ENCODE measurements at places on chromosomes 7 and 10.

GRCh38 chr7:36942955-36943354, 218.7 kb upstream of the AOAH start:
- no peak for DNase-seq

- no peak for DNase-seq
Measured at GRCh38 chr7:2576742-2577491, 18.1 kb downstream of the IQCE start.

- DNase-seq, result no peak
Measured at GRCh38 chr7:92749327-92749755, 87.0 kb downstream of the CDK6 start.

- DNase-seq, result no peak
Measured at GRCh38 chr7:111172564-111173257, 81.8 kb downstream of the LRRN3 start.

GRCh38 chr7:21318916-21319270, 109.0 kb upstream of the SP4 start:
- DNase-seq, result peak; percentile 63

- no peak for DNase-seq
Measured at GRCh38 chr10:102744374-102745051, 765 bp downstream of the WBP1L start.

- no peak for DNase-seq
Measured at GRCh38 chr7:184294-185264, 7.8 kb upstream of the FAM20C start.

- DNase-seq, result no peak
Measured at GRCh38 chr7:152872745-152873118, 113.2 kb downstream of the ACTR3B start.

- no peak for DNase-seq
Measured at GRCh38 chr7:16431646-16432424, 10.5 kb upstream of the CRPPA start.

DNA sequence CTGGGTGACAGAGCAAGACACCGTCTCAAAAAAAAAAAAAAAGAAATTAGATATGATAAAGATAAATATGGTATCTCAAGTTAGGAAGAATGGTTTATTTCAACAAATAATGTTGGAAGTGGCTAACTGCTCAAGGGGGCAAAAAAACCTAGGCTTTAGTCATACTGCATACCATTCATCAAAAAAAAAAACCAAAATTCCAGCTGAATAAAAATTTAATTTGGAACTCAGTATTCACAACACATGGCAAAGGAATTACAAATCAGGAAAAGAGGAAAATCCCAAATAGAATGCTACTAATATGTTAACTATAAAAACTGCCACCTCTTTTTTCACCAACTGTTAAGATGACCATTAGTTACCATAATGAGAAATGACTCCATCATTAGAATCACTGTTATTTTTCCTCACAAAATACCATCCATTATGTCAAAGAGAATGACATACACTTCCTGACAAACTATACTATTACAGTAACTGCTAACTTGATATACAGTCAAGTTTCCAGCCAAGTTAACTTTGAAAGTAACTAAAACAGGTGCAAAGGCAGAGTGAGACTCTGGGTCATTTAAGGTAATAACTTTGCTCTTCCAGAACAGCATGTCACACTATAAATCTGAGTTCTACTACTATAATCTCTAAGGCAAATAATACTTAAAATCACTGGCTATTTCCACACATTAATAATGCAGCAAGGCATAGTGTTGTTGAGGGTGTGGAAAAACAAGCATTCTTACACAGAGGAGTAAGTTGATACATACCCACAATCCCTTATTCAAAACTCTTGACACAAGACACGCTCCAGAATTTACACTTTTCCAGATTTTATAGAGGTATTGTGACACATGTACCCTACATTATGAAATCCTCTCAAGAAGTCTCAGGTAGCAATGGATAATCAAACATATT, 10.2 kb downstream of the KBTBD2 start:
- no peak for DNase-seq

DNA sequence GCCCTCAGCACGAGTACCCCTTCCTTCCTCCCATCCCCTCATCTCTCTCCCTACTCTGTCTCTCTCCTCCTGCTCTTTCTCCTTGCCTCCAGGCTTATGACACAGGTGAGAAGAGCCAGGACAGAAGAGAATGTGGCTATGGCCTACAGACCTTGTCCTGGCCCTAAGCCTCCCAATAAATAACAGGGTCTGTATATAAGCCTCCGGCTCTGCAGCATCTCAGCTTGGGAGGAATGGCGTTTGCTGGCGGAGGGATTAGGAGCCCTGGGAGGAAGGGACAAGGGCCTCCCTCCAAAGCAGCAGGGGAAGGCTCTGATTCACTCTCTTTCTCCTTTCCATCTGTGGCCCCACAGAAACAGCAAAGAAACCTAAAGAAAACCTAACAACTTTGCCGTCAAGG, 45.8 kb downstream of the COL13A1 start:
- DNase-seq, result no peak

DNA sequence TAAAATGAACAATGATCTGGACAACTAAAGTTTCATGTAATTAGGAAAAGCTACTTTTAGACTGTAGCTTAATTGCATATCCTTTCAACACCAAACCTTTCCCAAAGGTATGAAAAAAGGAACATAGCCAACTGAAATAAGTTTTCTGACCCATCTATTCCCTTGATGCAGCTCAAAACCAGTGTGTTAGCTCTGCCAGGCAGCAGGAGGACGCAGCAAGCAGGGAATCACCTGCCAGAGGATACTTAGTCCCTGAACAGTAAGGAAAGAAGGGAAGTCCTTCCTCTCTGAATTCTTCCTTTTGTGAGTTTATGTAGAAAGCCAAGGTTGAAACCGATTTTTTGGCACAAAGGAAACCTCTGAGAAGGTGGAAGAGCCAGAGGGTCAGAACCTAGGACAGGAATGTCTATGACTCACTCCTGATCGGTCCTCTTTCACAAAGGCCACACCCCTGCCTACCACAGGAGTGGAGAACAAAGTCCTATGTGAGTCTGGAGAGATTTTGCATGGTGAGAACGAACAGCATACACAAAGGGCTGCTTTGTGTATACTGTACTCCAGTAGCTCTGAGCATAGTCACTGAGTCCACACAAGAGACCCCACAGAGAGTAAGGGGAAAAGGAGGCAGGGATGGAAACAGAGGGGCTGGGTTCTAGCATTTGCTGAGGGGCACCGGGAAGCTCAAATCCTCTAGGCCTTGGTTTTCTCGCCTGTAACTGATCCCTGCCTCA, 68.8 kb upstream of the GSDME start:
- DNase-seq, result no peak

DNA sequence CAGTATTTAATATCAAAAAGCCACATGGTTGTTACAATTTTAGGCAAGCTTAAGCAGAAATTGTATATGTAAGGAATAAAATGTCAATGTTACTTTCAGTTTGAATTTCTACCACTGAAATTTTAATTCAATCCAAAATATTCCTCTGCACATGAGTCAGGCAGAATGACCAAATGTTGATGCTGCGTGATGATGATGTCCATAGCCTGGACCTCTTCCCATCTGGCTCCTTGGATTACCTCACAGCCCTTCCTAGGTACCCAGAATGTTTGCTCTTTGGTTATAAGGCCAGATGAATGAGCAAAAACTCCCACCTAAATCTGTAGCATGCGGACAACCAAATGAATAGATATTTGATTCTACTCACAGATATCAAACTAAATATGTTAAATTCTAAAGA, 258.3 kb upstream of the IMMP2L start:
- DNase-seq, result no peak

GRCh38 chr7:15783987-15784693, 97.7 kb upstream of the MEOX2 start:
- no peak for DNase-seq

DNA sequence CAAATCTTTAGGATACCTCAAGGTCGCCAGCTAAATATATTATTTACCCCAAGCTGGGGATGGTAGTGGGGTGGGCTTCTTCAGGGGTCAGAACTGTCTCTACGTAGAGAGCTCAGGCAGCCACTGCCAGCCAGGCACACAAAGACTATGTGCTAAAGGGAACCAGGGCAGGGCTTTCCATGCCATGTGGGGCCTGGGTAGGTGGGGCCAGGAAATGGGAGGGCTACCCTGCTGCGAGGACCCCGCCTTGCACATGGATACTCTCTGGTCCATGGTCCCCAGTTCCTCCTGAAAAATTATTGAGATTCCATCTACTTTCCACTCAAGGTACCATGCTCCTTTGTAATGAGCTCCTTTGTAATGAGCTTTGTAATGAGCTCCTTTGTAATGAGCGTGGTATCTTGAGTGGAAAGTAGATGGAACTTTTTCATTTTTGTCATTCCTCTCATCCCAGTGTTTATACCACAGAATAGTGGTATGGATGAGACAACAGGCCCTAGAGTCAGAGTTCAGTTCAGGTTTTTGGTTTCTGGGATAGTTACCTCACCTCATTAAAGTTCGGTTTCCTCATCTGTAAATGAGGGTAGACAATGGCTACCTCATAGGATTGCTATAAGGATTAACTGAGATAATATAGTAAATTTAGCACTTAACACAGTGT, 5.8 kb downstream of the SYNPO2L start:
- no peak for DNase-seq

DNA sequence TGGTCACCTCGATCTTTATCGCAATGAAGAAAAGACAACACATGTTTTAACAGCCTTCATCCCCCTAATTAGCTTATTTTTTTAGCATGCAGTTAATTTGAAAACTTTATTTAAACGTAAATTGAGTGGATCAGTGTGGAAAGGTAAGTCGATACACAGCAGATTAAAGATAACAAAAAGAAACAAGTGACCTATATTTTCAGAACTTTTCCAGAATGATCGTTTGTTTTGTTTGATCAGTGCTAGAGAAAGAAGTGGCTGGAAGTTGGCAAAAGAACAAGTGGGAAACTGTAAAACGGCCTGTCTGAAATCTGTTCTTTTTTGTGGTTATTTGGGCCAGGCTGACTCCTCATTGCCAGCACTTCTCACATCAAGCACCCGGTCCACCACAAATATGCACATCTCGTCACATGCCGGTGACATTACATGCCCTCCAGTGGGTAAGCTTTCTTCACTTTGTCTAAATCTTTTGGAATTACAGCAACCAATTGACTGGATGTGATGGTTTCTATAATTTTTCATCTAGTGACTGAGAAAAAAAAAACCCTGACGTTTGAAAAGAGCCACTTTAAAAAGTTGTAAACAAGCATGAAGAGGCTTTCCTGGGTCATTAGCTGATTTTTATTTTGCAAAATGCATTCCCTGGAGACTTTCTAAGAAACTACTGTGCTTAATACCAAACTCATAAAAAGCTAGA, 33.2 kb downstream of the C7orf33 start:
- no peak for DNase-seq

GRCh38 chr10:109977382-109977806, 30.4 kb upstream of the ADD3 start:
- DNase-seq, result no peak

- no peak for DNase-seq
Measured at GRCh38 chr10:86178401-86179152, 188.0 kb downstream of the GRID1 start.

DNA sequence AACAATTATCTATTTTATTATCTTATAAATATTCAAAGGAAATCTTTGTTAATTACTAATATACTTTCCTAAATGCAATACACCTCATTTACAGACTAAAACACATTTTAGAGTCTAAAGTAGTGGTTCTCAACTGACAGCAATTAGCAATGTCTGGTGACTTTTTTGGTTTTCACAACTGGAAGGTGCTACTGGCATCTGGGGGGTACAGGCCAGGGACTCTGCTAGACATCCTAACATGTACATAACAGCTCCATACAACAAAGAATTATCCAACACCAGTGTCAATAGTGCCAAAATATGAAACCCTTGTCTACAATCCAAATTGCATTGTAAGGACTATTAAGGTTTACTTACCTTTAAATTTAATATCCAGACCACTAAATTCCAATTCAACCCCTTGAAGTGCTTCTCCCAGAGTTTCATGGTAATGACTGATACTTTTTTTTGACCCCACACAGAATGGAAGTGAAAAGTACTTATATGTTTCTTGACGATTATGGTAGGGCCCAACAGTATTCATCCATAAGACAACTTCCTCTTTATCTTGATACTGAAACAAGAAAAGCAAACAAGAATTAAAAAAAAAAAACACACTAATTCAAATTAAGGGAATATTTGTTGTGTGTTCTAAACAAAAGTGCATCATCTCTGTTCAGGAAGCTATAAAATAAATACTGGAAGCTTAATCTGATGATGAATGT, 10.4 kb downstream of the TM9SF3 start:
- no peak for DNase-seq

DNA sequence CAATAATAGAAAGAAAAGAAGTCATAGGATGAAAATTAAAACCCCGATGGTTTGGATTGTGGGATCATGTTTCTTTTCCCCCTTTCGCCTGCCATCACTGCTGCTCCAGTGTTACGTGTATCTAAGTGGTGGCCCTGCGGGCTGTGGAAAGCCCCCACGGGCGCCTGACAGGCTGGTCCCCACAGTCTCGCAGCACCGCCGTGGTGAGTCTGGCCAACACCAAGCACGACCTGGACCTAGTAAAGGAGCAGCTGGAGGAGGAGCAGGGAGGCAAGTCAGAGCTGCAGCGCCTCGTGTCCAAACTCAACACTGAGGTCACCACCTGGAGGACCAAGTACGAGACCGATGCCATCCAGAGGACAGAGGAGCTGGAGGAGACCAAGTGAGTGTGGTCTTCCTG, 19.5 kb downstream of the MYH16 start:
- DNase-seq, result no peak

- no peak for DNase-seq
Measured at GRCh38 chr7:99094401-99094800, 49.5 kb downstream of the SMURF1 start.

DNA sequence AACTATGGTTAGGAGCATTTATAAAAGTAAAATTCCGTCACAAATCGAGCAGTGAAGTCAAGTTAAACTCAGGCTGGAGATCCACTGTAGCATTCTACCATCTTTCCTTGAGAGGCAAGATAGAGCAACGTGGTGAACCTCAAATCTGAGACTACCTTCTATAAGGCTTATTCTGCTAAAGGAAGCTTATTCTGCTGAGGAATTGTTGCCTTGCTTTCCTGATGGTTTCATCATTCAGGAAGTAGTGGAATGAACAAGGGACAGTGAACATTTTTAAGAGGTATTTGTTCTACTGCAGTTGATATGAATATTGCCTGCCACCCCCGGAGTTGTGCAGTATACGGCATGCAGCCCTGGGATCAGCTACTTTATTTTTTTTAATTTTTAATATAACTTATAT, 170.8 kb downstream of the VPS50 start:
- no peak for DNase-seq

DNA sequence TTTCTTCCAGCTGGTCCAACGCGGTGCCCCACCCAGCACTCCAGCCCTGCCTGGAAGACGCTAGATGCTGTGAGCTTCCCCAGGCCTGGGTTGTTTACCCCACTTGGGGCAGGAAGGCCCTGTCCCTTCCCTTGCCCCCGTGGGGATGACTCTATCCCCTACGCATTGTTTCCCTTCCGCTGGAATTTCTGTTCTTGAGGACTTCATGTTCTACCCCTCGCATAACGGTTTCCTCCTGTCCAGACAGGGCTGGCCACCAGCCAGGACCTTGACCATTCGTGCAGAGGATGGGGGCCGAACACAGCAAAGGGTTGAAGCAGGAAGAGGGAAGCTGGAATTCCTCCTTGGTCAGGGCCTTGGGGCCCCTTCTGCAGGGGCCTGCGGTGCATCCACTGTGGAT, 14.7 kb upstream of the SERPINE1 start:
- DNase-seq, result no peak
